ENCODE measurements at places on chromosomes 5 and 9. TPM values are rescaled to one million over a fixed set of nuclear protein-coding genes. Genes with fewer than 3 reads are reported as not detected.

Gene CD72
- total RNA-seq: 2.9 TPM

Gene IFNA10
- not detected for total RNA-seq

Gene PCDHGA4
- total RNA-seq: not detected

Gene AQP7
- total RNA-seq: not detected

Gene INSL6
- not detected for total RNA-seq

Gene GLRA1
- not detected for total RNA-seq

Gene TPPP
- total RNA-seq: 5.4 TPM

Gene CHSY3
- not detected for total RNA-seq

Gene RASGRF2
- total RNA-seq: 25.6 TPM

Gene RAB24
- 14.1 TPM for total RNA-seq

Gene NIM1K
- 0.46 TPM for total RNA-seq

Gene EIF4E1B
- total RNA-seq: not detected

Gene HTR4
- not detected for total RNA-seq

Gene EPB41L4A
- 0.47 TPM for total RNA-seq

Gene MARCHF3
- total RNA-seq: 7.7 TPM

Gene OTP
- total RNA-seq: not detected

Gene PLK2
- total RNA-seq: 68.1 TPM

Gene GKAP1
- 9.3 TPM for total RNA-seq

Gene GDF9
- total RNA-seq: 0.43 TPM

Gene CDC20B
- not detected for total RNA-seq

Gene RGS7BP
- total RNA-seq: not detected

Gene DNAI1
- total RNA-seq: not detected

Gene RMRP
- 26,359 TPM for total RNA-seq

Gene TNIP1
- total RNA-seq: 133 TPM

Gene PDZD2
- total RNA-seq: 0.35 TPM

Gene PTGR1
- not detected for total RNA-seq

Gene GRIA1
- not detected for total RNA-seq

Gene TSSK1B
- total RNA-seq: not detected

Gene RARS1
- total RNA-seq: 91.9 TPM

Gene SLC4A9
- not detected for total RNA-seq

Gene DMRTA1
- total RNA-seq: not detected

Gene AUH
- total RNA-seq: 13.4 TPM
